ENCODE measurements at places on chromosomes 1 and 21.

GRCh38 chr1:117841117-117841650 is 88.2 kb downstream of the GDAP2 start:
- no peak for DNase-seq

DNA sequence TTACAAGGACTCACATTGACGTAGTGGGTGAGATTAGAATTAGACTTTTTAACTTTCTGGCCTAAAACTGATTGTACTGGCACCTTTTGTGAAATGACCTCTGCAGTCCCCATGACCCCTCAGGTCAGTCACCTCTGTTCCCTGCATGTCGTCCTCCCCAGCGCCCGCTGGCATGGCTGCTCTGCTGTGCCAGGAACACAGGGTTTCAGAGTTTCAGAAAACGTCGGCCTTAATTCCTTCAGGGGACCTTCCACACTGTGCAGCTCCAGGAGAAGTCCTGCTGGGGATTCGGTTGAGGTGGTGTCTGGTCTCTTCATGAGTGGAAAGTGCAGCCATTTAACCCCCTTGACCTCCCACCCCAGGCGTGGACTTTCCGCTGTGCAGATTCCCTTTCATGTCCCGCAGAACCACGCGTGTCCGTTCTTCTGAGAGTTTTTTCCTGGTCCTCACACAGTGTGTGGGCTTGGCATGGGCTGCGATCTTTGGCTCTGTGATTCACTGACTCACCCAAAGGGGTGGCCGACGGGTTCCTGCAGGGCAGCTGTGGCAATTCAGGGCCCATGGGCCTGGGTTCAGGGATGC is 158.4 kb upstream of the COL6A1 start:
- DNase-seq = no peak

DNA sequence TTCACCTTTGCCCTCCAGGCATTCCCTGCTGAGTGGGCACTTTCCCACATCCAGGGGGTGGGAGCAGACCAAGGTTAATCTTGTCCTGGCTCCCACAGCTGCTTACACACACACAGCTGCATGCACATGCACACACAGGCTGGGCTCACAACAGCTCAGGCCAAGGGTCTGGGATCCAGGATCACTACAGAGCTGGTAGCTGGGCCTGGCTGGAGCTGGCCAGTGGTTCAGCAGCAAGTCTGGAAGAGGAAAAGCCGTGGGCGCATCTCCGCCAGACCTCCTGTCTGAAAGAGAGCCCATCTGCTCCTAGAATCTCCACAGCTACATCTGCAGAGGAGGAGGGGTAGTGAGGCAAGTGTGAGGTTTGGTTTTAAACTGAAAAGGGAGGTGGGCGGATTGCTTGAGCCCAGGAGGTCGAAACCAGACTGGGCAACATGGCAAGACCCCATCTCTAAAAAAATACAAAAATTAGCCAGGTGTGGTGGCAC is 3.8 kb downstream of the CDK18 start:
- no peak for DNase-seq

- no peak for DNase-seq
These were observed 56.5 kb upstream of the BMP8A start for GRCh38 chr1:39434797-39435395.

- no peak for DNase-seq
These were observed 333.8 kb downstream of the ST6GALNAC3 start for GRCh38 chr1:76408303-76408702.

DNA sequence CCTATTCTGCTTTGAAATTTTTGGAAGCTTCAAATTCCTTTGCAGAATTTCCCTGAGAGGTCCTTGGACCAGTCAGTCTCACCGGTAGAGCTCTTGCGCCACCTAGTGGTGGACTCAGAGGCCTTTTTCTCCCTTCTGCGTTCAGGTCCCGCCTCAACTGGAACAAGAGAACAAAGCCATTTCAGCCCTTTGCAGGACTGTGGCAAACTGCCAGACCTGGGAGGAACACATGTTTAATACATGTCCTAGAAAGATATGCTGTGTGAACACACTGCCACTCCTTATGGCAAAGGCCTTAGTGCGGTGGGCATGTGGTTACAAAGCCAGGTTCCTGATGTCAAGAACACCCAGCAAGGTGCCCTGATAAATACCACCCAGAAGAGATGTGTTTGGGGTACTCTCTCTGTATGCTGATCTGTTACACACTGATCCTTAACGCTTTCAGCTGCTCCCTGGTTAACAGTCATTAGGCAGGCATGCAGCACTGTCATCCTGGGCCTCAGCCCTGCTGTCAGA is 82.2 kb upstream of the SSX2IP start:
- peak; percentile 69 for DNase-seq

- no peak for DNase-seq
These were observed 188.6 kb downstream of the C1orf94 start for GRCh38 chr1:34365295-34365694.

- DNase-seq = peak; percentile 22
These were observed 70.2 kb upstream of the S1PR1 start for GRCh38 chr1:101166583-101167120.

DNA sequence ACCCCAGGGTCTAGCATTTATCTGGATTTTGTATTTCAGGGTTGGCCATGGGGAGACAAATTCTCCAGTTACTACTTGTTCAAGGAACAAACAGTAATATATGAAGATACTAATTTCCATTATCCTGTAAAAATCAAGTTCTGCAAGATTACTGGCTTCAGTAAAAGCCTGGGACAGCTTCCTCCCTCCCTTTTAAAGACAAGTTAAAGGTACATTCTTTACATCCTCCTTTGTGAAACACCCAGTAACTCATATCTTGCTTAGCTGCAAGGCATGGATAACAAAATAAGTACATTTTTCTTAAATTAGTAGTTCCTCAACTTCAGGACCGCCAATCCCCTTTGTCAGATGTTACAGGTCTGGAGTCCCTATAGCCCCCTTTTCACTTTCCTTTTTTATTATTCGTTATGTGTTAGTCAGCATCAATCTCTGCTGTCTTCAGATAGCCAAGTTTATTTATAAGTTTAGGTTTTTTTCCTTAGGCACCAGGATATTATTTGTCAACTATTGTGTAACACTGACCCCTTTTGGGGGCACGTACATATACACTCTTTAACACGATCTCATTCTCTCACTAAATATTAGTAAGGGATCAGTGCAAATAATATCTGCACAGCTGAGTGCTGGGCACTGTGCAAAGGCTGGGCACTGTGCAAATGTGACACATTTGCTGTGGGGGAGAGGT is 9.8 kb downstream of the ERRFI1 start:
- no peak for DNase-seq

GRCh38 chr1:2360588-2361364 is 30.6 kb downstream of the MORN1 start:
- no peak for DNase-seq

GRCh38 chr1:234499119-234499942 is 20.4 kb upstream of the TARBP1 start:
- DNase-seq = peak; percentile 90

GRCh38 chr1:67743072-67743725 is 58.2 kb downstream of the GADD45A start:
- DNase-seq = no peak

- no peak for DNase-seq
These were observed 114.3 kb upstream of the ETV3 start for GRCh38 chr1:157252473-157252872.

- DNase-seq = peak; percentile 49
These were observed 19.0 kb downstream of the BTG2 start for GRCh38 chr1:203324105-203325025.

DNA sequence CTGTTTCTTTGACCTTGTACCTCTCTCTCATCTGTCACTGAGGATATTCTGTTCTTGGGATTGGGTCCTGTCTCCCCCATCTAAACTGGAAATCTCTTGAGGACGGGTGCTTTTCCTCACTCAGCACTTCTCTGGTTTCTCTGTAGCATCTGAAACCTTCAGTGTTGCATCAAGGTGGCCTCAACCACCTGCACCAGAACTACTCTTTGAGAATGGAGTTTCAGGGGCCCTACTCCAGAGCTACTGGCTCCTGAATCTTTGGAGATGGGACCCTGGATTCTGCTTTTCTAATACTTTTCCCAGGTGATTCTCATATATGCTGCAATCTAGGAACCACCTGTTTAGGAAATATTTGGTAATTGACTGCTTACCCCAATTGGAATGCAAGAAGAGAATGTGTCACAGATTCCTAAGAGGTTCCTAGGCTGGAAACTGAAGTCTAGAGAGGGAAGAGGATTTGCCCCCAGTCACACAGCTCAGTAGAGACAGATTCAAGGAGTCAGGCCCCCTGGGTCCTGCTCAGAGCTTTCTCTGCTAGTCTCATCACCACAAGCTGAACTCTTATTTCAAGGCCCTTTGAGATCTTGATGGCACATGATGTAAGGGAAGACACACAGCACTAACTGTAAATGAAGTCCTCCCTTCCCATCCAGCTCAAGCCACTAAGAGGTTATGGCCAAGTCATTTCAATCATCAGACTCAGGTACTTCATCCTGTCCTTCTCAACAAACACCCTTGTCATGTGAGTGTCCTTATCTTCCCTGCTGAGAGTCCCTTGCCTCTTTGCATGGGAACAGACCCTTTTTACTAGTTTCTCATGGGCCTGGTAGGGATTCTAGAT is 48.7 kb downstream of the EIF2D start:
- peak; percentile 53 for DNase-seq

- DNase-seq = no peak
These were observed 147.9 kb downstream of the MAGI3 start for GRCh38 chr1:113538225-113538624.

GRCh38 chr1:41776891-41777441 is 141.8 kb downstream of the HIVEP3 start:
- no peak for DNase-seq

DNA sequence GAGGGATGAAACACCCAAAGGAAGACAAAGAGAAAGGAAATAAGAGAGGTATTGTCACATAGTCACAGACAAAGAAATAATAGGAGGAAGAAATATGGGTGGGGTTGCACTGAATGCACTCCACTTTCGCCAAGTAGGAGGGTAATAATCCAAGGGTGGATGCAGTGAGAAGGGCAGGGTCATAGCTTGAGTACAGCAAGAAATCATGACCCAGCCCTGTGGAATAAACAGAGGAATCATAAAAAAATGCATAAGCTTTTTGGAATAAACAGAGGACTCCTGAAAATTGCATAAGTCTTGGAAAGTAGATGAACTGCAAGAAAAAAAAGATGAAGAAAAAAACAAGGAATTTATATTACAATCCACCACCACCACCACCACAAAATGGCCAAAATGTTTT is 53.1 kb upstream of the CD55 start:
- no peak for DNase-seq

GRCh38 chr21:42190486-42190863 is 28.5 kb upstream of the ABCG1 start:
- DNase-seq = no peak

- no peak for DNase-seq
These were observed 245.3 kb upstream of the RAB4A start for GRCh38 chr1:229025576-229025975.

GRCh38 chr1:236002025-236002390 is 62.9 kb downstream of the NID1 start:
- no peak for DNase-seq

DNA sequence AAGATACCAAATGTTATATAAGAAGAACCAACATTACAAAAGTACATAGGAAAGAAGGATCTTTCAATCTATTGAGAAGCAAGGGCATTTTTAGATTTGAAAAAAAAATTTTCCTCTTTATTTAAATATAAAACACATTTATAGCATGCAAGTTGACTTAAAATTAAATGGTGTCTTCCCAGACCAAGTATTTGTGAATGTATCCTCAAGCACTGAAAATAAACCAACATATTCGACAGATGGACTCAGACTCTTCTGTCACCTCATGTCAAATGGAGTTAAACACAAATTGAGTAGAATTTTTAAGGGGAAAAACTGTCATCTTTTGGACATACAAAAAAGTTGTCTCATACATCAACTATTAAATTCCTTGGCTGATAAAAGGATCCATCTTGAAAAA is 77.0 kb upstream of the GNG4 start:
- DNase-seq = no peak

DNA sequence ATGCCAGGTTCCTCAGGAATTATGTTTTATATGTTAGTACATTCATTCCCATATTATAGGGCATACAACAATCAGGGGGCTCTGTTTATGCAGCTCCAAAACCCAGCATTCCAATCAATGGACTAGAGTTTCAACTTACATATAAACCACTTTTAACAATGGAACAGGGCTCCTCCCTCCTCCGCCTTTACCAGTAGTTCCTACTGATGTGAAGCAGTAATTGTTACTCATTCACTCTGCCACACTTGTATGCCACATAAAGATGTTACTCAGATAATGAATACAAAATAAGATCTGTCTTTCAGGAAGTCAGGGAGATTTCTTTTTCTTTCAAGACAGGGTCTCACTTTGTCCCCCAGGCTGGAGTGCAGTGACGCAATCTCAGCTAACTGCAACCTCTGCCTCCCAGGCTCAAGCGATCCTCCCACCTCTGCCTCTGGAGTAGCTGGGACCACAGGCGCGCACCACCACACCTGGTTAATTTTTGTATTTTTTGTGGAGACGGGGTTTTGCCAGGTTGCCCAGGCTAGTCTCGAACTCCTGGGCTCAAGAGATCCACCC is 17.1 kb downstream of the ZNF281 start:
- no peak for DNase-seq

- DNase-seq = no peak
These were observed 6.9 kb upstream of the PTGFR start for GRCh38 chr1:78483903-78484302.

DNA sequence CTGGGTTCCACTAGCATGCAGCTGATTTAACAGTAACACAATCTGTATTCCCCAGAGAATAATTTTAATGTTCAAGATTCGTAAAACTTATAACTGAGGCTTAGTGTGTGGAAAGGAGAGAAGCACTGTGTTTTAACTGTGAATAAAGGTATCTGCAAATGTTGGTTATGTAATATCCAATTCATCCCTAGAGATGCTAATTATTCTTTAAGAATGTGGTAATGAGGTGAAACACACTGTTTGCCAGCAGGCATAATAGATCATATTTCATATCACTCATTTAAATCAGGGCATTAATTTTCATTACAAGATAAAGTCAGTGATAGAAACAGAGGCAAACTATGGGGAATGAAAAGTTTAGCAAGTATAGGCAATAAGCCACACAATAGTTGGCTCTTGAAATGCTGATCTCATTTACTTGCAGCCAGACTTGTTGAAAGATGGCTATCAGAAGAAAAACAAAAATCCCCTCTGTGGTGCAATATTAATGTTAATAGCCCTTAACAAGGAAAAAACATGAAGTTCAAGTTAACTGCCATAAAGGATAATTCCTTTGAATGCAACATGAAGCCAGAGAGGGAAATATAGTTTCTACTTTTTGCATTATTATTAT is 33.4 kb downstream of the HMCN1 start:
- no peak for DNase-seq

- no peak for DNase-seq
These were observed 93.2 kb upstream of the KCNK2 start for GRCh38 chr1:214989341-214989740.

Data from activated CD4-positive, alpha-beta T cell treated with anti-CD3 and anti-CD28 coated beads, Interleukin-10, Interleukin-2, amounts not matched to agents 100 ng/mL and 50 ng/mL, durations not matched to agents 16 hours and 8 hours (primary cell).